Stimulated activated CD4-positive, alpha-beta T cell treated with anti-CD3 and anti-CD28 coated beads, Interleukin-15, amount 100 ng/mL, for 1 hour (primary cell): ENCODE measurements at places on chromosomes 6 and 20.

DNA sequence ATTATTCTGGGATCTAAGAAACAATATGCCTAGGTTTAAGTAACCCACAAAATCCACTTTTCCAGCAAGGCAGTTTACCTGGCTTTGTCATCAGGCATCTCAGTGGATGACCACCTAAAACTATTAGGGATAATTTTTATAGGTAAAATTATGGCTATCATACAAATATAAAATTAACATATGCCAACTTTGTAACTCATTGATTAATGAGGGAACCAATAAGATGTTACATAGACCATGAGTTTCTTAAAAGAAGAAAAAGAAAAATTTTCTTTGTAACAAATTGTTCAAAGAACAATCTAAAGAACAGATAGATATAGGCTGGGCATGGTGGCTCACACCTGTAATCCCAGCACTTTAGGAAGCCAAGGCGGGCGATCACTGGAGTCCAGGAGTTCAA is 49.7 kb upstream of the FILIP1 start:
- DNase-seq: no peak

GRCh38 chr6:41964201-41964887 is 22.7 kb upstream of the CCND3 start:
- DNase-seq: no peak

- no peak for DNase-seq
Observed at GRCh38 chr6:73516514-73517489, 4.0 kb downstream of the EEF1A1 start.

DNA sequence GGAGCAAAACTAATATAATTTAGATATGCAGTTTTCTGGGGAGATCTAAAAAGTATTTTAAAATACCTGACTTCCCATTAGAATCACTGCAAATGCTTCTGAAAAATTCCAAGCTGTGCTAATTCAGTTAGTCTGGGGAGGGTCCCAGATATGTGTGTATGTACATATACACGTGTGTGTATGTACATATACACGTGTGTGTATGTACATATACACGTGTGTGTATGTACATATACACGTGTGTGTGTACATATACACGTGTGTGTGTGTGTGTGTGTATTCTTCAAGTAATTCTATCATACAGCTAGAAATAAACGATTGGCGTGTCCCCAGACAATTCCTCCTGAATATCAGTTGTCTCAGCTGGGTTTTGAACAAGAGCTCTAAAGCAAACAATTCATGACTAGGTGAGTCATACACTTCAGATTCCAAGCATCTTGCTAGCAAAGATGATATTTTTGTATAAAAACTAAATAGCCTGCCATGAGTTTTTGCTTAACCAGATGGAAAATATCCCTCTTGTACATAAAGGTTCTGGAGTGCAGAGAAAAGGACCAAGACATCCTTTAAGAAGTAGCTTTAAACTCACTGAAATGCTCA is 58.2 kb downstream of the SPACA1 start:
- DNase-seq: no peak
